ENCODE measurements at places on chromosomes 13 and 19.

GRCh38 chr13:21053231-21053630 is 8.2 kb downstream of the LATS2 start:
- DNase-seq, result no peak

GRCh38 chr13:110027470-110028240 is 241.3 kb upstream of the IRS2 start:
- no peak for DNase-seq

DNA sequence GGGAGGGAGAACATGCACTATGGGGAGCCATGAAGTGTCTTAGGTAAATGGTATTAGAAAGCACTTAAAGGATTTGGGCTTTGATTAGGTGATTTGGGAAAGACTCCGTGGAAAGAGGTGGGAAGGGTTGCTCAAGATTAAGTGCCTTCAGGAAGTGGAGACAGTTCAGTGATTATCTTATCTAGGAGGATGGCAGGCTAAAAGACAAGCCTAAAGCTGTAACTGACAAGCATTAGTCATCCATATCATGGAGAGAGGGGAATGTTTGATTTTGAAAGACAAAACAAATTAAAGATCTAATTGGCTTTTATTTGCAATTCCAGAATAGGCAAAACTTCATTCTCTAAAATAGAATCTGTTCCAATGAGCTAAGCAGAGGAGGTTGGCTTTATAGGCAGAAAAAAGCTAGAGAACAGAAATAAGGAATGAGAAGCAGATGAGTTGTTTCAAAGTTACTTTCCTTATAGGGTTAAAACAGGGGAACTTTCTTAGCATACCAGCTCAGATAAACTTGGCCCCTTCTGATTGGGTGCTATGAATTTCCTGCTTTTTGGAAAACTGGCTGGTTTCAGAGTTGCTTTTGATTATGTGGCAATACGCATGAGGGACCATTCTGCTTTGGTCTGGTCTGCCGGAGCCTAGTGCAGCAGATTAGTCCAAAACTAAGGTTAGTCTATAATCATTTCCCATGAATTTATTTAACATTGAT is 1.8 kb upstream of the DIAPH3 start:
- no peak for DNase-seq

DNA sequence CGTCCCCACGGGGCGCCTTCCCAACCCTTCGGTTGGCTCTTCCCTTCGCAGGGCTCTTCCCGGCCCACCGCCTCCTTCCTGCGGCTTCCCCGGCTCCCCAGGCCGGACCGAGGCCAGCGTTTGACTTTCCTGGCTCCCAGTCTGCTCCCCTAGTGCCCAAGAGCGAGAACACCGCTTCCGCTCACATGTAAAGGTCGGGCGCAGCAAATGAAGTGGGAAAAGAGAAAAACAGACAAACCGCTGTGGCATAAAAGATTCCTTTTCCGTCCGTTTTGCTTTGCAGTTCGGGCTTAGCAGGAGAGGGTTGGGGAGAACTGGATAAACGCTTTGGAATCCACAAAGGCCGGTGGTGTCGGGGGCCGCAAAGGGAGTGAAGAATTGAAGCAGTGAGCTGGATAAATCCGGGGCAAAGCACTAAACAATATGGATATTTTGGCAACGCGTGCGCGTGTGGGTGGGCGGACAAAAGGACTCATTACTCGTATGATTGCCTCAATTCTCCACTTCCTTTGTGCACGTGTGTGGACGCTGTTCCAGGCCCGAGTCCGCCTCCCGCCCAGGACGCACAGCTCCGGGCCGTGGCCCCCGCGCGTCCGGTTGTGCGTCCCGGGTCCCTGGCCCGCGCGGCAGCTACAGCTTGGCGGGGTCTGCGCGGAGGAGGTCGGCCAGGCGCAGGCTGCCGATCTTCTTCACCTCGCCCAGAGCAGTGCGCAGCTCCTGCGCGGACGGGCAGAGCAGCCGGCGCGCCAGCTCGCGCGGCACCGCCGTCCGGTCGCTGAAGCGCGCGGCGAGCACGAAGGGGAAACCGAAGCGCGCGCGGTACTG is 8.6 kb upstream of the CDX2 start:
- DNase-seq, result no peak

DNA sequence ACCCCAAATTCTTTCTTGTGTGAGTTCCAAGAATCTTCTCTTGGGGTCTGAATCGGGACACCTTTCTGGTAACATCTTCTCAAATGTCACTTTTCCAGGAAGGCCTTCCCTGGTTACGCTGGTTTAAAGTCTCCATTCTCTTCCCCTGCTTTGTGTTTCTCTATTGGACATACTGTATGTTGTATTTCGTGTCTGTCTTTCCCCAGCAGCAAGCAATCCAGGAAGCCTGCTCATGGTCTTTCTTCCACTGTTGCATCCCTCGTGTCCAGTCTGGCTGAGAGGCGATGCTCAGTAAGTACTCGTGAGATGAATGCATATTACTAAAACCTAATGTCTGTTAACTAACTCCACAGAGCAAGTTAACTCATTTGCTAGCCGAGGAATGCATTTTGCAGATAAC is 43.7 kb downstream of the RFXAP start:
- no peak for DNase-seq

- DNase-seq, result no peak
These were observed 3.1 kb downstream of the ZIC2 start for GRCh38 chr13:99984461-99985240.

DNA sequence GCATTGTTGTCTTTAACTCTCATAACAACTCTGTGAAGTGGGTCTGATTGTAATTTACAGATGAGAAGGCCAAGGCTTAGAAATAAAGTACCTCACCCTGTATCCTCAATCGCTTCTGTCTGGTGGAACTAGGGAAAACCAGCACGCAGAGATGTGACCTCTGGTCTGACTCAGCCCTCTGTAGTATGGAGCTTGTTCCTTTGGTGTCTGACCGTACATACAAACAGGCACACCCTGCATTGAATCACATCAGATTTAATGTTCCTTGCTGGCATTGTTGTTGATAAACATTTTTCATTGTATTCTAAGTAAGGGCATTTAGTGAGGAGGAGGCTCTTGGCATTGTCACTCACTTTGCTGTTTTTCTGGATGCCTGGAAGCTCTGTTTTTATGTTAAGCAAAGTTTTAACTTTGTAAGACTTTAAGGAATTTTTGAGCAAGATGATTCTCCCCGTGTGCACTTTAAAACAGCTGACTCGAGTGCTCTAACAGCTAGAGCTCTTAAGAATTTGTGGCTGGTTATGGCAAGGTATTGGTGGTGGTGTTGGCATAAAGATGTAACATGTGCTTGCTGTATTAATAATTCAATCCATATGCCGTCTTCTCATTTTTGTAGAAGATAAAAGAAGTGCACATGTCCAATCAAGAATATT is 89.0 kb upstream of the SPATA13 start:
- no peak for DNase-seq

DNA sequence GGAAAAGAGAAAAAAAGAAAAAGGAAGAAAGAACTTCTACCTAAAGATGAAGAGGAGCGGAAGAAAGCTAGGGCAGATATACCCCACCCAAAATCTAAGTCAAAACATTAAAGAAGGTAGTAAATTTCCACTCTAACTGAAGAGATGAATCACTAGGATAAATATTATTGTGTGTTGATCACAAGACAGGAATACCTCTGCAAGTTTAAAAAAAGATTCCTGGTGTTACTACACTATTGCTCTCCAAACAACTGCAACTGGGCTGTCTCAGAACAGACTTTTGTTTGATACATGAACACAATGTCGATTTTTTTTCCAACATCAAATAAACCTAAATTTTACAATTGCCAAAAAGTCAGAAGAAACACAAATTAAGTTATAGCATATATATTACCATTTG is 6.8 kb downstream of the HSPH1 start:
- DNase-seq, result no peak

GRCh38 chr13:99192480-99192879 is 8.2 kb upstream of the UBAC2 start:
- DNase-seq, result no peak

DNA sequence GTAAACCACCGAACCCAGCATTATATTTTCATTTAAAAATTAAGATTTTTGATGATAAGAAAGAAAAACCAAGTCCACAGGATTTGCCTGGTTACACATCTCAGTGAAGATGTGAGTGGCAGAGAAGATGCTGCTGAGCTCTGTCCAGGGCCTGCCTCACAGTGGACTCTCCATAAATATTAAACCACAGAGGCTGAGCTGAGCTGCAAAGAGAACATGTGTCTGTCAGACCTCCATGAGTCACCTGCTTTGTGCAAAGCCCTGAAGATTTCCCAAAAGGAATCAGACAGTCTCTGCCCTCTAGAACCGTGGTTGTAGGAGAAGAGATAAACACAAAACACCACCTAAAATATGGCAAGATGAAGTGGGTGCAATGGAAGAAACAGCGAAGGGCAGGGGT is 127.2 kb upstream of the TSC22D1 start:
- no peak for DNase-seq

DNA sequence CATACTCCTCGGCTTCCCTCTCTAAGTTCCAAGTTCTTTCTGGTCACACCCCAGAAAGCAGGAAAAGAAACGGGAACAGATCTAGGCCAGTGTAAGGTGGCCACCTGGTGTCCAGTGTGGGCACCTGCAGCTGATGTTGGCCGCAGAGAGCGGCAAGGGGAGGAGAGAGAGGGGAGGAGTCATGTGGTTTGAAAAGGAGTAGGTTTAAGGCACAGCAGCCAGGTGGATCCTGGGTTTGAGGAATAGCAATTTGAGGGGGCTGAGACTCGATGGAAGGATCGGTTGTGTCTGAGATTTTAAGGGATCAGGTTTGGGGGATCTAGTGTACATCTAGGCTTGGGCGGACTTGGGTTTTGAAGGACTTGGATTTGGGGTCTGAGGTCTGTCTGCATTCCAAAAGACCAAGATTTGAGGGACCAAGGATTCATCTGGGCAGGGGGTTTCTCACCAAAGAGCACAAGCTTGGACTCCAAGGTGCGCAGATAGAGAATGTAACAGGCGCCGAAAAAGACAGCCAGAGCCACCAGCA is 1.2 kb downstream of the RABAC1 start:
- peak; percentile 74 for DNase-seq
